Cortex of kidney (tissue), 1 donor: ENCODE measurements at places on chromosomes 6 and 20.

- no peak for DNase-seq
Measured at GRCh38 chr6:95741045-95741444, 163.7 kb downstream of the MANEA start.

- DNase-seq, result no peak
Measured at GRCh38 chr6:37279366-37280134, 21.6 kb upstream of the TMEM217 start.

- no peak for DNase-seq
Measured at GRCh38 chr20:18663932-18664331, 76.1 kb downstream of the DTD1 start.

DNA sequence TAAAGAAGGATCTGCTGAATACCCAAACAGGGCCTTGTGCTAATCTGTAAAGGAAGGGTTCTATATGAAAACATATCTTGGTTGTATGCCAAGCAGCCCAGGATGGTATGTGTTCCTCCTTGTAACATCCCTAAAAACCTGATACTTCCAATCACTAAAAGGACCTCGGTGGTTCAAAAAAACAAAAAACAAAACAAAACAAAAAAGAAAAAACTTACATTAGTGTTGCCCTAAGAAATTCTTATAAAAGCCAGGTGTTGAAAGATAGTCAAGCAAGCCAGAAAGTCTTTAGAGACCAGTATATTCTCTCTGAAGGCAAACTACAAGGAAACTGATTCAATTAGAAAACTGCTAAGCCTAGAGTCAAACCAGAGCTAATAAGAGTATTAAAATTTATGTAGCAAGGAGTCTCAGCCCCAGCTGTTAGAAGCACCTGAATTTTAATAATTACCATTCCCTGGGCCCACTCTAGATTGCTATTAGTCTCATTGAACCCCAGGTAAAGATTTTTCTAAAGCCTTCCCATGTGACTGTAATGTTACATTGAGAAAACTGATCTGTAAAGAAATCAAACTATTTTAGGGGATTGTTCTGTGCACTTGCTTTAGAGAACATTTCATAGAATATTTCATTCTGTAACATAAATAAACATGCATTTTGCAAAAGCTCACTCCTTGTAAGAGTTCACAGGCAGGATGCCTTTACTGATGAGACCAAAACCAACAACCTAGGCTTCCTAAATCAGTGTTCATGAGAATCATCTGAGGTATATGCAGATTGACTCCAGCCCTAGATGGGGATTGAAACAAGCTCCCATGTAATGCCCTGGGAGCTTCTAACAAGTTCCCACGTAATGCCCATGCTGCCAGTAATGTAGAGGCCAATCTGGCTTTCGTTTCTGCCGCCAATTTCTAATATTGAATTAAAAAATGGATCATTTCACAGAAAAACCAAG, 95.2 kb upstream of the BTN3A2 start:
- no peak for DNase-seq

DNA sequence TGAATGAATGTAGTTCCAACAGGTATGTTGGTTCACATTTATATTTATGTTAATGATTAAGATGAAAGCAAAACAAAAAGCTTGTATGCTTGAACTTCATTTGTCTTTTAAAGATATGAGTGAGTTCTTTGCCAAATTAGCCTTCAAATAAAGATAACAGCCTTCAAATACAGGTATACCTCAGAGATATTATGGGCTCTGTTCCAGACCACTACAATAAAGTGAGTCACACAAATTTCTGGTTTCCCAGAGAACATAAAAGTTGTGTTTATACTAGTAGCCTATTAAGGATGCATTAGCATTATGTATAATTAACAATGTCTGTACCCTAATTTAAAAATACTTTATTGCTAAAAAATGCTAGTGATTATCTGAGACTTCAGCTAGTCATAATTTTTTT, 245.3 kb upstream of the MAN1A1 start:
- no peak for DNase-seq

DNA sequence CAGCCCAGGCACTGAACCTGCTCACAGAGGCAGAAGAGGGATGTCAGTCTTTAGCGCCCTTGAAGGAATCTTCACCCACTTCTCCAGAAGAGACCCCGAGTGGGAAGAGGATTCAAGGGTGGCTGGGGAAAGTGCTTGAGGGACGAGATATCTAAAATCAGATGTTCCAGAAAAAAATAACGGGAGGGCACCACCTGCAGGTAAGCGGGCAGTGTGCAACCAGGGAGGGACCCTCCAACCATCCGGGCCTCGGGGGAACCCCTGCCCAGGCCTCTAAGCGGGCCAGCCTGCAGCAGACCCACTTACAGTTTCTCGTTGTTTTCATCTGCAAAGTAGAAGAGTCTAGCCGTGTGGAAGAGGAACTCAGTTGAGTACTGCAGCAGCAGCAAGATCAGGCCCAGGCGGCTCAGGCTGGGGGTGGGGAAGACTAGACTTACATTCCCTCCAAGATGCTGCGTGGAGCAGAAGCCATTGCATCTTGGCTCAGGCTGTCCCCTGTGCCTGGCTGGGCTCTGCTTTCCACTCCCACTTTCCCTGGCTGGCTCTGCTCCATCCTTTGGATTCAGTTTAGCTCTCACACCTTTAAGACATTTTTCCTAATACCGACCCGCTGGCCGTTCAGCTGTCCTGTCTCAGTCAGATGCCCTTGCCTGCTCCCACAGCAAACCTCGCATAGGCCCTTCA, 71.0 kb downstream of the TRAM2 start:
- no peak for DNase-seq

GRCh38 chr6:84568971-84569370, 195.4 kb downstream of the TBX18 start:
- DNase-seq, result no peak

GRCh38 chr6:147930745-147931144, 411.9 kb upstream of the SASH1 start:
- DNase-seq, result no peak

DNA sequence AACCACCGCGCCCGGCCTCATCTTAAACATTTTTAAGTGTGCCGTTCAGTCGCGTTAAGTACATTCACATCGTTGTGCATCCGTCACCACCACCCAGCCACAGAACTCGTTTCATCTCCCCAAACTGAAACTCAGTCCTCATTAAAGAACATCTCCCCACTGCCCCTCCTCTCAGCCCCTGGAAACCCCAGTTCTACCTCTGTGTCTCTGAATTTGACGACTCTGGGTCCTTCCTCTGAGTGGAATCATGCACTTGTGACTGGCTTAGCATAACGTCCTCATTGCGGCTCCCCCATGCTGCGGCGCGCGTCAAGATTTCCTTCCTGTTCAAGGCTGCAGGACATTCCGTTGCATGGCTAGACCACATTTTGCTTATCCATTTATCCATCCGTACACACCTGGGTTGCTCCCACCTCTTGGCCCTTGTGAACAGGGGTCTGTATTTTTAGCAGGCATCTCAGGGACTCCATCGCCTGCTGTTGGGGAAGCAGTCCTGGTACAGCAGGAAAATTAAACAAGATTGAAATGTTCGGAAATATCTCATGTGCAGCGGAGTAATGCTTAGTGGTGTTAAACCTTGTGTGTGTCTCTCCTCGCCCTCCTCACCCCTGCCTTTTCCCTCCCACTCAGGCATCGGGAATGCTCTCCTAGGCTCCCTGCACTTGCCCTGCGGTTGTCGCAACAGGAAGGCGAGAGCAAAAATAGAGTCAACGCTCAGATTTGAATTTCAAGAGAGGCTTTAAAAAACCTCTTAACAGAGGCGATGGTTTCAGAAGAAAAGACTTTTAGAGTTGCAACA, 127.9 kb downstream of the PXDC1 start:
- DNase-seq, result no peak

- DNase-seq, result no peak
Measured at GRCh38 chr20:24657196-24657595, 187.8 kb downstream of the SYNDIG1 start.

- DNase-seq, result no peak
Measured at GRCh38 chr6:32445321-32445854, 5.7 kb downstream of the HLA-DRA start.

GRCh38 chr6:14089224-14089623, 28.3 kb upstream of the CD83 start:
- no peak for DNase-seq

- no peak for DNase-seq
Measured at GRCh38 chr6:144612811-144613210, 327.7 kb downstream of the UTRN start.

GRCh38 chr6:147057705-147058342, 146.4 kb upstream of the STXBP5 start:
- no peak for DNase-seq

DNA sequence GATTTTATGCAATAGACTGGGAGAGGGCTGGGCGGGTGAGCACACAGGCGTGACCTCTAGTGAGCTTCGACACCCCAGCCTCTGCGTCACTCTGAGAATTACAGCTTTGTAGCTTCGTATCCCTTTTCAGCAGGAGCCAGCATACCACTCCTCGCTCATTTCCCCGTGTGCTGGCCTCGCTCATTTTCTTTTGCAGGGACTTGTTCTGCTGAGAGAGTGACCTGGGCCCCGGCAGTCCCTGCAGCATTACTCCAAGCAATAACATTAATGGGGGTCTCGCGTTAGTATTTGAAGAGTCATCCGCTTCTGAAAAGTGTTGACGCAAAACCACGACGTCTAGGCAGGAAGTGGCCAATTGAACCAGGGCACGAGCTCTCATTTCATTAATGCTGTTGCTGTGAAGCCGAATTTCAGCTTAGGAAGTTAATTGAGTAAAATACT, 193.7 kb downstream of the QKI start:
- DNase-seq, result no peak

DNA sequence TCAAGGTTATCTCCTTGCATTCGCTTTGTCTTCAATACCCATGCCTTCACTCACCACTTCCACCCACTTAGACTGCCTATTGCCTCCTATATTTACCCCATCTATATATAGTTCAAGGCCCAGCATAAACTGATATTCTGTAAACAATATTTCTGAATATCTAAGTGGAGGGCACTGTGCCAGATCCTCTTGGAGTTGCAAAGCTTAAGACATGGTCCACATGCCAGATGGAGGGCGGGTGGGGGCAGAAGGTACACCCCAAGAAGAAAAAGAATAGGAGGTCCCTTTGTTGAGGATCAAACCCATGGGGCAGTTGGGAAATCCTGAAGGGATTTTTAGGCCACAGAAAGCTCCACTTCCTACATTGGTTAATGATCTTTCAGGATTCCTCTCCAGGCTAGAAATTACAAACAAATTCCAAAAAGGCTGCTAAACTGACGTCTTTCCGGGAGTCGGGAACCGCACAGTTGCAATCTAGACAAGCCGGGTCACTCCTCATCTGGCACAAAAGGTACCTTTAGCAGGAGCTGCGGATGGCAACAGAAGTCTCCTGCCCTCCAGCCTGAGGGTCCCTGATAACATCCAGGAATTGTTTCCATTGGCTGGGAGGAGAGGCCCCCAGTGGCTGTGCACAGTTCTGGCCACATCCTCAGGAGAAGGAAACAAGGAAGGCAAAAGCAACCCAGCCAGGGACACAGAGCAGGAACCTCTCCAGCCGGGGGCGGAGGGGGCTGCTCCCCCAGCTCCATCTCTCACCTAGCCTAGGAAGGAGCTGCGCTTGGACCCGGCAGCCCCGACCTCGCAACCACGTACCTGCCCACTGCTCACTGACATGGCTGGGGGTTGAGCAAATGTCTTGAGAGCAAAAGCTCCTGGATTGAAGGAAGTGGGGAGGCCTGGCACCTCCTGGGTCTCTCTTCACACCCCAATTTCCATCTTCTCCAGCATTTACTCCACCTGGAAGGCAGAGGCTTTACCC, 5.9 kb upstream of the LPIN3 start:
- DNase-seq, result no peak

- no peak for DNase-seq
Measured at GRCh38 chr6:117544716-117545115, 57.6 kb downstream of the GOPC start.

GRCh38 chr6:151044465-151045441, 179.3 kb downstream of the MTHFD1L start:
- DNase-seq, result no peak

- DNase-seq, result no peak
Measured at GRCh38 chr6:131225127-131225526, 89.9 kb downstream of the AKAP7 start.

DNA sequence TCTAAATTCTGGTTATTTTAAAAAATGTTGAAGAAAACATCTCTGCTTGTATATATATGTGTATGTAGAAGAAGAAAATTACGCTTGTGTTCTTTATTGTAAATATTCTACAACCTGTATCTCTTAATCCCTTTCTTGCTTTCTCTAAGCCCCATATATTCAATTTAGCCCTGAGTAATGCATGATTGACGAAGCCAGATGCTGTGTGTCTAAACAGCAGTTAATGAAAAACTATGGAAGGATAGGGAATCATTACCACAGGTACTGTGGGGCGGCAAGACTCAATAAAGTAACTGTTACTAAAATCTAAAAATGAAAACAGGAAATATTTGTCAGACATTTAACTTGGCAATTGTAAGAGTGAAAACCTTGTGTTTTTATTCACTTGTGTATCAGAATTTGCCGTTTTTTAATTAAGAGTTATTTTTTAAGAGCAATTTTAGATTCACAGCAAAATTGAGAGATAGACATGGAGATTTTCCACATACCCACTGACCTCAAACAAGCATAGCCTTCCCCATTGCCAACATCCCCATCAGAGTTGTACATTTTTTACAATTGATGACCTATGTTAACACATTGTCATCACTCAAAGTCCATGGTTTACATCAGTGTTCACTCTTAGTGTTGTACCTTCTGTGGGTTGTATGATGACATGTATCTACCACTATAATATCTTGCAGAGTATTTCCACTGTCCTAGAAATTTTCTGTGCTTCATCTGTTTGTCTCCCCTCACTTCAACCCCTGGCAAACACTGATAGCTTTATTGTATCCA, 76.7 kb downstream of the BCKDHB start:
- DNase-seq, result no peak

GRCh38 chr20:57118107-57118769, 148.2 kb downstream of the BMP7 start:
- DNase-seq, result no peak

GRCh38 chr6:46849361-46849690, 56.1 kb downstream of the MEP1A start:
- DNase-seq, result no peak

- no peak for DNase-seq
Measured at GRCh38 chr6:36944650-36945049, 9.9 kb upstream of the PI16 start.

DNA sequence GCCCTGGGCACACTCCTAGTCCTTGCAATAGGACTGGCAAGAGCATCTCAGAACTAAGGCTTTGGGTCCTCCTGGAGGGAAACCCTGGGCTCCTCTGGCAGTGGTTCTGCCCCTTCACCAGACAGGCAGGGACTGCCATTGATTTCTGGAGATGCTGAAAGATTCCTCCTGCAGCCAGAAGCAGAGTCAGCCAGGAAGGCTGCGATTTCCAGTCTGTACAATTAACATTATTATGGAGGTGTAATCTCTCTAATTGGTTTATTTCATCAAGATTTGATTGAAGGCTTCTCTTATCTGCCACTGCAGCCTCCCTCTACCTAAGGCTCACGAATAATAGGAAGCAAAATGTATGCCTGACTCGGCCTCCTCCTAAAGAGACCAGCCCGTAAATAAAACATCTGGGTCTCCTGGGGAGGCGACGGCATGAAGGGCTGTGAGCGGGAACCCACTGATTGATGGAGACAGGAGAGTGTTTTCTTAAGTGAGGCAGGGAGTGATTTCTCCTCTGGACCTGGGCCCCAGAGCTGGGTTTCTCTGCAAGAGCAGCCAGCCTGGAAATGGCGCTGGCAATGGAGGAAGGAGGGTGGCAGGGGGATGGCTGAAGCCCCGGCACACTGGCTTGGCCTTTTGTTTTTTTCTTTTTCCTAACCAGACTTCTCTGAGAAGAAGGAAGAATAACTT, 689.6 kb downstream of the DHX35 start:
- no peak for DNase-seq
